ENCODE measurements at places on chromosomes 13 and 19. TPM values are rescaled to one million over a fixed set of nuclear protein-coding genes. Genes with fewer than 3 reads are reported as not detected.

Gene MCEMP1
- total RNA-seq = not detected

Gene KRTDAP
- 9.0 TPM for total RNA-seq

Gene BCL3
- 5.2 TPM for total RNA-seq

Gene IGLON5
- not detected for total RNA-seq

Gene CAMSAP3
- 7.5 TPM for total RNA-seq

Gene ZNF222
- 3.1 TPM for total RNA-seq

Gene LILRA6
- total RNA-seq = not detected

Gene RINL
- 8.3 TPM for total RNA-seq

Gene HIF3A
- 0.17 TPM for total RNA-seq

Gene C19orf81
- total RNA-seq = not detected

Gene CASP14
- total RNA-seq = 0.10 TPM

Gene PLA2G4C
- total RNA-seq = 1.1 TPM

Gene SULT2A1
- not detected for total RNA-seq

Gene TEX101
- not detected for total RNA-seq

Gene KIR3DL2
- not detected for total RNA-seq

Gene ACP7
- total RNA-seq = 0.92 TPM

Gene KLK11
- 3.7 TPM for total RNA-seq

Gene CTU1
- total RNA-seq = 5.0 TPM

Gene WDR87
- not detected for total RNA-seq

Gene KIR2DL4
- total RNA-seq = not detected

Gene NCR1
- total RNA-seq = not detected

Gene GRK1
- not detected for total RNA-seq

Gene TPTE2
- total RNA-seq = not detected

Gene LAIR1
- total RNA-seq = not detected

Gene ZNF799
- total RNA-seq = 3.1 TPM

Gene KIR2DL1
- not detected for total RNA-seq

Gene TYROBP
- total RNA-seq = not detected

Gene KLK3
- not detected for total RNA-seq

Gene NKPD1
- 0.04 TPM for total RNA-seq

Gene CBARP
- total RNA-seq = 3.0 TPM

Gene NPHS1
- total RNA-seq = not detected

Gene DKKL1
- 0.31 TPM for total RNA-seq

Gene PSG6
- total RNA-seq = not detected

Gene CCDC122
- total RNA-seq = 9.2 TPM

Gene TSSK6
- 0.44 TPM for total RNA-seq

Gene ADPRHL1
- 1.0 TPM for total RNA-seq

Gene NALCN
- total RNA-seq = 0.07 TPM

Gene PDX1
- not detected for total RNA-seq

Gene IGFL2
- total RNA-seq = 0.65 TPM

Gene ZNF560
- 0.34 TPM for total RNA-seq

Gene SIGLECL1
- not detected for total RNA-seq

Gene SWSAP1
- total RNA-seq = 2.6 TPM

Gene ZNF763
- 0.61 TPM for total RNA-seq

Gene MISP
- total RNA-seq = 50.0 TPM

Gene CDC34
- 81.4 TPM for total RNA-seq

Gene CLDND2
- total RNA-seq = not detected

Gene ZNF333
- 2.8 TPM for total RNA-seq

Gene PSG3
- total RNA-seq = not detected

Gene NOVA2
- total RNA-seq = not detected

Gene SIGLEC6
- total RNA-seq = not detected

Gene PSG7
- not detected for total RNA-seq

Gene ZNF600
- total RNA-seq = 6.1 TPM

Gene C2CD4C
- 5.2 TPM for total RNA-seq

Gene THAP8
- total RNA-seq = 1.1 TPM

Gene NLRP8
- not detected for total RNA-seq

Gene ZNF577
- total RNA-seq = 4.5 TPM

Gene FCGBP
- 0.20 TPM for total RNA-seq
